ENCODE measurements at places on chromosomes 6 and 20. TPM values are rescaled to one million over a fixed set of nuclear protein-coding genes. Genes with fewer than 3 reads are reported as not detected.

Gene OOEP
- total RNA-seq, result not detected

Gene C6orf52
- 0.84 TPM for total RNA-seq

Gene PLA2G7
- not detected for total RNA-seq

Gene DZANK1
- 1.9 TPM for total RNA-seq

GRCh38 chr20:62808211-62808865 lies 3.7 kb downstream of the OGFR start:
- peak; percentile 93 for DNase-seq
- peak overlapping the region; percentile 41 for H3K27ac ChIP-seq
- peak overlapping the region; percentile 50 for H3K4me3 ChIP-seq
- H3K36me3 ChIP-seq, result peaks cover 11% of the 10 kb centered on the region

- H3K27ac ChIP-seq, result no peak overlapping the region
- H3K4me1 ChIP-seq, result no peaks in the 10 kb centered on the region
- no peaks in the 10 kb centered on the region for H3K27me3 ChIP-seq
- peaks cover 3% of the 10 kb centered on the region for H3K36me3 ChIP-seq
- no peak overlapping the region for H3K4me3 ChIP-seq
These were observed 257.7 kb downstream of the BCKDHB start for GRCh38 chr6:80364149-80364548.

DNA sequence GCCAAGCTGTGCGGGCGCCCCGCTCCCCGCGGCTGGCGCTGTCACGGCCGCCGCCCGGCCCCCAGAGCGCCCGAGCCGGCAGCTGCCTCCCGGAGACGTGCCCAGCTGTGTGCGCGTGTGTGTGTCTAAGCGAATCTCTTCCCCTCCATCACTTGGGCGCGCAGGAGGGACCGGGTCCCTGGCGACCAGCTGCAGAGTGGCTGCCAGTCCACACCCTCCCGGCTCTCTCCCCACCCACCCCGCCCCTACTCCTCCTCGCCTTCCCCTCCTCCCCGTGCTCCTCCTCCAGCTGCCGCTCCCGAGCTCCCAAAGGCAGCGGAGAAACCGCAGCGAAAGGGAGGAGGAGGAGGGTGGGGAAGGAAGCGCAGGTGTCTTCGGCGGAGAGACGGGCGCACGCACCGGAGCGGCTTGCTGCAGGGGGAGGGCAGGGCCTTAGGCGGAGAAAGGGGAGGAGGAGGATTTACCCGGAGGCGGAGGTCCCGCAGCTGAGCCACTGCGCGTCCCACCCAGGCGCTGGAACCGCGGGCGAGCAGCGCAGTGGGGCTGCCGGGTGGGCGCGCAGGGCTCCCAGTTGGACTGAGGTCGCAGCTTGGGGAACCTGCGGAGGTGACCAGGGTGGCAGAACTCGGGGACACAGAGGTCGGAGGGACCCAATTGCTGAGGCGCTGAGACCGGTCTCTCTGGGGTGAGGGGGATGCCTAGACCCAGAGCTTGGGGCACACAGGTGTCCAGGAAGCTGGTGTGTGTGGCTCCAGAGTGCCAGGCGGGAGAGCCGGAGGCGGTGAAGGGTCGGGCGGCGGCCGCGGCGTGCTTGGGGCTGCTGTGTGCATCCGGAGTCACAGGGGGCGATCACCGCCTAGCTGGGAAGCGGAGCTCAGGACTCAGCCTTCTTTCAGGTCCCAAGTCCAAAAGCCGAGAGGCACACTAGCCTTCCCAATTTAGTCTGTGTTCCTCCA lies at the start of gene HS3ST5:
TSS of gene HS3ST5 (minus strand) at position 198 of the 956 bp plus-strand sequence. CDS start 280,178 bp downstream, outside the sequence.
- H3K27me3 ChIP-seq, result peaks cover 5% of the 10 kb centered on the region
- no peak within 1 kb of the TSS for H3K27ac ChIP-seq
- H3K4me3 ChIP-seq, result peak within 1 kb of the TSS; percentile 77
- H3K4me1 ChIP-seq, result peaks cover 18% of the 10 kb centered on the region
- H3K36me3 ChIP-seq, result no peaks in the 10 kb centered on the region

- no peaks in the 10 kb centered on the region for H3K36me3 ChIP-seq
- H3K27me3 ChIP-seq, result no peaks in the 10 kb centered on the region
- H3K4me3 ChIP-seq, result peak overlapping the region; percentile 12
These were observed 93.5 kb downstream of the CEBPB start for GRCh38 chr20:50283922-50284810.

DNA sequence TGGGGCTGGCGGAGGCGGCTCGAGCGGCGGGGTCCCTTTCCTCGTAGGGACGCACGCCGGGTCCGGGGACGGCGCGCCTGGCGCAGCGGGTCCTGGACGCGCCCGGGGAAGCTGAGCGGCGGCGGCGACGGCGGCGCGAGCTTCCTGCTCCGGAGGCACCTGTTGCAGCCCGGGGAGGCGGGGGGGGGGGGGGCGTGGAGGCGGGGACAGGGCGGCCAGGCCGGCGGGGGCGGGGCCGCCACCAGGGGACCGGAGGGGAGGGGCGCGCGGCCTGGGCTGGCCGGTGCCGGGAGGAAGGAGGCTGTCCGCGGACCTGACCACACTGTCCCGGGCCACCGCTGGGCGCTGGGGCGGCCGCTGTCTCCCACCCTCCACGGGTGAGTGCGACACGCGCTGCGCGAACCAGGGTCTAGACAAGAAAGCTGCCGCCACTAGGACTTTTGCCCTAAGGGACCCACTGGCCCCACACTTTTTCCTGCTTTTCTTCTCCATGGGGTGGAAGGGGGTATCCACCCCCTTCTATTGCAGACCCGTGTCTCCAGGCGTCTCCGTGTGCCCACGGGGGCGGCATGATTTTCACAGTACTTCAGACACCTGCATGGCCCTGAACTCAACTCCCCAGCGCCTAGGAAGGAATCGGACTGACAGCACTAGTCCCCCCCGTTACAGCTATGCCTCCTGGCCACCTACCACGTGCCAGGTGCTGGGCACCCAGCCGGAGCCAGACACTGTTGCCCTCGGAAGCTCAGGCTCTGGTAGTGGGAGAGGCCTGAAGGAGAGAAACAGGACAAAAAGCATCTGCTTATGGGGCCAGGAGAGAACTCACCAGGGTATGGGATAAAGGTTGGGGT lies at the start of gene NFATC2:
TSS of gene NFATC2 (minus strand) at position 149 of the 851 bp plus-strand sequence. CDS start 220 bp downstream, outside the sequence.
- H3K36me3 ChIP-seq, result no peaks in the 10 kb centered on the region
- H3K27ac ChIP-seq, result no peak within 1 kb of the TSS
- peaks cover 24% of the 10 kb centered on the region for H3K4me1 ChIP-seq
- H3K4me3 ChIP-seq, result peak within 1 kb of the TSS; percentile 35

- H3K4me3 ChIP-seq, result no peak overlapping the region
- peaks cover 7% of the 10 kb centered on the region for H3K27me3 ChIP-seq
- no peak overlapping the region for H3K27ac ChIP-seq
- H3K4me1 ChIP-seq, result no peaks in the 10 kb centered on the region
- no peak for DNase-seq
- H3K36me3 ChIP-seq, result no peaks in the 10 kb centered on the region
These were observed 186.9 kb downstream of the TBC1D7 start for GRCh38 chr6:13141387-13141786.

DNA sequence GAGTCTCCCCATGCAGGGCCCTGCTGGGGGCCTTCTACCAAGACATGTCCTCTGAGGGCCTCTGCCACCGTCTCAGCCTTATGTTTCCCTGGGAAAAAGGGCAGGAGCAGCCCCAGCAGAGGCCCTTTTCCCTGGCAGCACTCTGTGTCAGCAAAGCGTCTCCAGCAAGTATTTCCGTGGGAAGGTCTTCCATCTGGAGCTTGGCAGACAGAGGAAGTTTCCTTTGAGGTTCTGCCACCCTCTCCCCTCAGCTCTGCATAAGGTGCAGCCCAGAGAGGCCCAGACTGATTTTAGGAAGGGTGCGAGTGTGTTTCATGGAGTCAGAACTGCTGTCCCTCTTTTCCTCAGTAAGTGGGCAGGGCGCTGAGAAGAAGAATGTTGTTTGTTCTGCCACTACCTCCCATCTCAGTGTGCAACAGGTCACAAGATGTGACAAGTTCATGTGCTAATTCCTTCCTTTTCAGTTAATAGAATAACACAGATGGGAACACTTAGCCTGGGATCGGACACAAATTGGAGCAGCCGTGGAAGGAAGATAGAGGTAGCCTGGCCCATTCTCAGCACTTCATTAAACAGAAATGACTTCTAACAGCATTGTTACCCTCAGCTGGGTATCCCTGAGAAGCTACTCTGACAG lies 784.4 kb downstream of the MAFB start:
- H3K4me3 ChIP-seq, result no peak overlapping the region
- H3K27ac ChIP-seq, result no peak overlapping the region
- peaks cover 17% of the 10 kb centered on the region for H3K27me3 ChIP-seq
- peaks cover 21% of the 10 kb centered on the region for H3K4me1 ChIP-seq
- no peak for DNase-seq

DNA sequence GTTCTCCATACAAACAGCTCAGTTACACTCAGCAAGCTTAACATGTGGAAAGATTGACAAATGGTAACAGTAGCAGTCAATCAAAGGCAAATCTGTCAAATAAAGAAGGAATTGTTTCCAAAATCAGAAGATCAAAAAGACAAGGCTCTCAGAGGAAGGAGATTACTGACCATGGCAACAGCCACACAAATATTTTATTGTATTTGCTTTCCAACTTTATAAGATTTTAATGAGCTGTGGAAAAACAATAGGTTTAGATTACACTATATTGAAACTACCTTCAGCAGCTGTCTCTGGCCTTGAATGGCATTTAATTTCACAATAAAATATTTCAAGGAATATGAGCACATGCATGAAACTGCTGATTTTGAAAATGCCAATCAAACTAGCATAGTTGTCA lies 1143.9 kb upstream of the GJE1 start:
- H3K36me3 ChIP-seq, result no peaks in the 10 kb centered on the region
- peak overlapping the region; percentile 72 for H3K27ac ChIP-seq
- H3K4me1 ChIP-seq, result peaks cover 32% of the 10 kb centered on the region
- H3K4me3 ChIP-seq, result no peak overlapping the region
- no peaks in the 10 kb centered on the region for H3K27me3 ChIP-seq
